ENCODE measurements at places on chromosomes 13 and 19.

GRCh38 chr19:9453953-9454352 lies 18.6 kb upstream of the ZNF266 start:
- DNase-seq, result no peak

- DNase-seq, result no peak
These were observed 37.4 kb downstream of the ERICH4 start for GRCh38 chr19:41480336-41480735.

DNA sequence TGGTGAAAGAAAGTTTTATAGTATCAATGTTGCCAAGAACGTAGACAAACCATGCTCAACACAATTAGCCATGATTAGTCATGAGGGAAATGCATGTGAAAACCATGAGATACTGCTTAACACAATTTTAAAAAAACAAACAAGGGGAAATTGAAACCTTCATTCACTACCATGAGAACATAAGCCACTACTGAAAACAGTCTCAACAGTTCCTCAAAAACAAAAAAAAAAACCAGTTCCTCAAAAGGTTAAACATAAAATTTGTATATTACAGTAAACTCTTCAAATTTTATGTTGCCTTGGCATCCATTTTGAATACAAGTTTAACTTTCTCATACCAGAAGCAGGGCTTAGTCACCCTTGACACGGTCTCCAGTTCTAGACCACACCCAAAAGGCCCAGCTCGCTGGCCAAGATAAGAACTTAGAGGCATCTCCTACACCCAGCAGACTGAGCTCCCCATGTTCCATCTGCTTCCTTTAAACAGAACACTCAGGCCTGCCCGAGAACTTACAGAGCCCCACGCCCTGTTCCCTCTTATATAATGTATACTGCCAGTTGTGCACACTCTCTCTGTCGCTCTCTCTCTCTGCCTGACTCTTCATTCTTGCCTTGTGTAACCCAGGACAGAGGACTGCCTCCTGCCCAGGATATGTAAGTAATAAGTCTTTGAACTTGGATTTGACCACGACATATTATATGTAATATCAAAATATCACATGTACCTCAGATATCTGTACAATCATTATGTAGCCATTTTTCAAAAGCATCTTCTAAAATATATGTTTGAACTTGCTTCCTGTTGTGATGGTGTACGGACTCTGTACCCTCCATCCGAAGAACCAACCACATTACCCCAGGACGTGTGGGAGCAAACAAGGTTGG lies 67.4 kb downstream of the STK24 start:
- no peak for DNase-seq

- DNase-seq, result no peak
These were observed 57.4 kb downstream of the TM9SF2 start for GRCh38 chr13:99558570-99559180.

DNA sequence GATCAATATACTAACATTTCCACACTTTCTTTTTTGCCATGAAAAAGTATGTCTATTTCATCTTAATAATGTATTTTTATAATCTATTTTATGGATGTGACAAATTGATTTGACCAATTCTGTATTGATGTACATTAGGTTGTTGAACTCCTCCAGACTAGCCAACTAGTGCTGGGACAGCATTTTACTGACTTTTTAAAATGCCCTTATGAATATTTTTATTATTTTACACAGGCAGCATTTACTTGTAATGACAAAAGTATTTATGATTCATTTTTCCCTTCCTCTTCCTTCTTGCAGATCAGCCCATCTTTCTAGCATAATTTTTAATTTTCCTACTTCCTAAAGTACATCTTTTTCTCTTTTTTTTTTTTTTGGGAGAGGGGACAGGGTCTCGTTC lies 918 bp upstream of the FUZ start:
- DNase-seq, result no peak

GRCh38 chr13:63671296-63671695 lies 2255.6 kb upstream of the PCDH20 start:
- DNase-seq, result no peak

DNA sequence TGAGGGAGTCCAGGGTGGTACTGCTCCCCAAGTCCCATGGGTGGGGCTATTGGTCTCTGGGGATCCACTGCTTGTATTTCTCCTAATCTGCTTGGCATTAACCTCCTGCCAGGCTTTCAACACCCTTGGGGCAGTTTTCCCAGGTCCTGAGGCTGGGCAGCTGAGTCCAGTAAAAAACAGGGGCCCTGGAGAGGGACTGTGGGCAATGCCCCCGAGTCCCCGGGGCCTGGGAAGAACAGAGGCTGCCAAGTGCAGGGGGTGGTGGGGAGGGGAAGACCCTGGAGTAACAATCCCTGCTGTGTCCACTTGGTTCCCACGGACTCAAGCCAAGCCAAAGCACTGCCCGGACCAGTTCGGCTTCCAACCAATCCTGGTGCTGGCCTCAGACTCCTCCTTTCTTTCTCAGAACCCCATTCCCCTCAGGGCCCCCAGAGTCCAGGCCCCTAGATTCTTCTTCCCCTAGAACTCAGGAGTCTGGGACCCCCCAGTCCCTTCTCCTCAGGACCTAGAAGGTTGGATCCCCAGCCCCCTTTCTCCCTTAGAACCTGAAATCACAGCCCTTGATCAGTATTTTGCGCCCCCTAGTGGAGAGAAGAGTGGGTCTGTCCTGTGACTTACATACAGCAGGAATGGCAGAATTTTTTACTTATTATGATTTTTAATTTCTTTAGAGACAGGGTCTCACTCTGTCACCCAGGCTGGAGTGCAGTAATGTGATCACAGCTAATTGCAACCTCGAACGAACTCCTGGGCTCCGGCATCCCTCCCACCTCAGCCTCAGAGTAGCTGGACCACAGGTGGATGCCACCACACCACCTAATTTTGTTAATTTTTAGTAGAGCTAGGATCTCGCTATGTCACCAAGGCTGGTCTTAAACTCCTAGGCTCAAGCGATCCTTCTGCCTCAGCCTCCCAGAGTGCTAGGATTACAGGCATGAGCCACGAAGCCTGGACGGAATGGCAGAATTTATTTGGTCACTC lies 3.7 kb upstream of the CLPTM1 start:
- peak; percentile 51 for DNase-seq

- peak; percentile 67 for DNase-seq
These were observed 13.2 kb downstream of the NCAN start for GRCh38 chr19:19224852-19225494.

DNA sequence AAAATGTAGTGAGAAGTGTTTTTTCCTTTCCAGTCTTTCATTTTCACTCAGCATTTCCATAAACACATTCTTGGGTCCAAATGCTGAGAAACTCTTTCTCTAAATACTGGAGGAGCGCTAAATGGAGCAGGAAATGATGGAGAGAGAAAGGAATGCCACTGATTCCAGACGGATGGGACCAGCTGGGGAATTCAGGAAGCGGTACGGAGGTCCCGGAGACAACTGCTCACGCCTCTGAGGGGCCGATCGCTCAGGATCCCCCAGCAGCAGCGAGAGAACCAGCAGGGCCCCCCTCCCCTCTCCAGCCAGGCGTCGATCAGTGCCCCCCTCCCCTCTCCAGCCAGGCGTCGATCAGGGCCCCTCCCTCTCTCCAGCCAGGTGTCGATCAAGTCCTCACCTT lies 13.2 kb downstream of the RASA3 start:
- no peak for DNase-seq

GRCh38 chr13:95763601-95764000 lies 86.7 kb downstream of the DNAJC3 start:
- DNase-seq, result no peak

GRCh38 chr13:44231786-44232516 lies 141.7 kb upstream of the SERP2 start:
- DNase-seq, result no peak

DNA sequence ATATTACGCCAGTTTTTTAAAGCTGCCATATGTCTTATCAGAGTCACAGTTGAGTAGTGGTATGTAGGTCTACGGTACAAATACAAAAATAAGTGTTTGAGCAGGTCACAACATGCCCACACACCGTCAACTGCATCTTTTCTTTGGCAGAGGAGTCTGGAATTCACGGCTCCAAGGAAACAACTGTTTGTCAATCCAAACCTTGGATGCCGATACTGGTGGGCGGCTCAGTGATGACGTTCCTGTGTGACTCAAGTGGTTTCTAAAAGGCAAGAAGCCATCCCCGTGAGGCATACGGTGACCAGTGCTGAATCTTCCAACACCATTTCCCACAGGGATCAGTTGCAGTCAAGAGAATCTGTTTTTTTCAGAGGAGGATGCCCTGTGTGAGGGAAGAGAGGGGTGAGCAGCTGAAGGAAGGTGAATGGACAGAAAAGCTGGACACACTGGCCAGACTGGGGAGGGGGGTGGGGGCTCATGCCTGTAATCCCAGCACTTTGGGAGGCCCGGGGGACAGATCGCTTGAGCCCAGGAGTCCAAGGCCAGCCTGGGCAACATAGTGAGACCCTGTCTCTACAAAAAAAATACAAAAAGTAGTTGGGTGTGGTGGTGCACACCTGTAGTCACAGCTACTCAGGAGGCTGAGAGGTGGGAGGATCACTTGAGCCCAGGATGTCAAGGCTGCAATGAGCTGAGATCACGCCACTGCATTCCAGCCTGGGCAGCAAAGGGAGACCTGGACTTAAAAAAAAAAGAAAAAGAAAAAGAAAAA lies 22.8 kb upstream of the CEBPG start:
- no peak for DNase-seq

DNA sequence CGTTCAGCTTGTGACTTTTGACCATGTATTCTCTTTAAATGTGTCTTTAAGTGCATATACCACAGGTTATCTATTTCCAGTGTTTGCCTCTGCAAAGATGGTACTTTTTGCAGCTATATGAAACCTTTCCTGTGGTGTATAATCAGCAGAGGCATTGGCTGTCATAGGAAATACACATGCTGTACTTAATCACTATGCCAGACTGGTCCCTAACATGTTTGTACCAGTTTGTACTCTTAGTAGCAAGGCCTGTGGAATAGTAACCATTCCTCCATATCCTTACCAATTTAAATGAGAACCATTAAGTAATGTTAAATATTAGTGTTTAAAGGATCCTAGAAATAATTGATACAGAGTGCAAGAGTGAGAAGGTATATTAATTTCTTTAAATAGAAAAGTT lies 69.8 kb downstream of the CDK8 start:
- no peak for DNase-seq

- DNase-seq, result no peak
These were observed 109.2 kb downstream of the ESD start for GRCh38 chr13:46687810-46688209.

DNA sequence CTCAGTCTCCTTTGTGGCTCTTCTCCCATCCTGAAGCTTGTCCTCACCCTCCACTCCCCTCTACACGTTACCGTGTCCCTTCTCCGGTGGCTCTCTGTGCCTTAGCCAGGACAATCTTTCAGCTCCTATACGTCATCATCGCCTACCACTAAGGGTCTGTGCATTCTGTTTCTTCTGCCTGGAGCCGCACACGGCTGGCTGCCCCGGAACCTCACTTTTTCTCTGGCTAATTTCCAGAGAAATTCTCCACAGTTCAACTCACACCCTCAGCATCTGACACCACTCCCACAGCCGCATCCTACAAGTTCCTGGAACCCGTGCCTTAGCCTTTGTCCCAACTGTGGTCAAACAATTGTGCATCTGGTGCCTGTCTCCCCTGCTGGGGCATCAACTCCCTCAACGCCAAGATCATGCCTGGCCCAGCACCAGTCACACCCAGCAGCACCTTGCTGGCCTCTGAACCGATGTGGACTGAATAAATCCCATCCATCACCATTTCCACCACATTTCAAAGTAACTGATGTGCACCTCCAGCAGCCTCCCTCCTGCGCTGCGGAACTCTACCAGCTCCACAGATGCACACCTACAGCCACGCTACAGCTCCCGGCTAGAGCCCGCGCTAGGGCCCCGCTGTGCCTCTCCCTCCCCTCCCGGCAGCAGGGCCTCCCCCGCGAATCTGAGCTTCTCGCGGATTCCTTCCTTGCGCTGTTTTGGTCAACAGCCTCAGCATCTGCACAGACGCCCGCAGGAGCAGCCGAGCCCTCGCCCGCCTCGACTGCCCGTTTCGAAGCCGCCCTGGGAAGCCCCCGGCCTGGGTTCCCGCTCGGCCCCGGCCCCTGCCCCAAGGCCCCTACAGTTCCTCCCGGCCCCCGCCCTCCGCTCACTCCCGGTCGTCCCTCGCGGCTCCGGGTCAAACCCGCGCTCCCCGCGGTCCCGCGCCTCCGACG lies 689 bp downstream of the DCUN1D2 start:
- peak; percentile 13 for DNase-seq

DNA sequence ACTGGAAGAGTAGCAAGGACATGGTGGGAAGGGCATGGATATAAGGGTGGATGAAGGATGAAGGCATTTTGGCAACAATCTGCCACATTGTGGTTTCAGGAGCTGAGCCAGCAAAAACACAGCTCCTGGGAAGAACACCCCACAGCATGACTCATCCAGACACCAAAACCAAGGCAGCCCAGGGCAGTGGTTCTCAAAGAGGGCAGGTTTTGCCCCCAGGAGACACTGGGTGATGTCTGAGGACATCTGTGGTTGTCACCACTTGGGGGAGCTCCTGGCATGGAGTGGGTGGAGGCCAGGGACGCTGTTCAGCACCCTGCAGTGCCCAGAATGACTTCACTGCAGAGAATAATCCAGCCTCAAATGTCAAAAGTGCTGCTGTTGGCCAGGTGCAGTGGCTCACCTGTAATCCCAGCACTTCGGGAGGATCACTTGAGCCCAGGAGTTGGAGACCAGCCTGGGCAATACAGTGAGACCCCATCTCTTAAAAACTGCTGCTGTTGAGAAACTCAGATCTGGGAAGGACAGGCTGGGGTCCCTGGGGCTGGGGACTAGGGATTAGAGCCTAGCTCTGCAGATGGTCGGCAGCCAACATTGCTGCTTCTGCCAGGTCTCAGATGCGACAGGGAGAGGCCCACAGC lies 16.1 kb downstream of the ZFR2 start:
- peak; percentile 18 for DNase-seq

GRCh38 chr13:30654430-30654829 lies 36.7 kb downstream of the USPL1 start:
- no peak for DNase-seq

DNA sequence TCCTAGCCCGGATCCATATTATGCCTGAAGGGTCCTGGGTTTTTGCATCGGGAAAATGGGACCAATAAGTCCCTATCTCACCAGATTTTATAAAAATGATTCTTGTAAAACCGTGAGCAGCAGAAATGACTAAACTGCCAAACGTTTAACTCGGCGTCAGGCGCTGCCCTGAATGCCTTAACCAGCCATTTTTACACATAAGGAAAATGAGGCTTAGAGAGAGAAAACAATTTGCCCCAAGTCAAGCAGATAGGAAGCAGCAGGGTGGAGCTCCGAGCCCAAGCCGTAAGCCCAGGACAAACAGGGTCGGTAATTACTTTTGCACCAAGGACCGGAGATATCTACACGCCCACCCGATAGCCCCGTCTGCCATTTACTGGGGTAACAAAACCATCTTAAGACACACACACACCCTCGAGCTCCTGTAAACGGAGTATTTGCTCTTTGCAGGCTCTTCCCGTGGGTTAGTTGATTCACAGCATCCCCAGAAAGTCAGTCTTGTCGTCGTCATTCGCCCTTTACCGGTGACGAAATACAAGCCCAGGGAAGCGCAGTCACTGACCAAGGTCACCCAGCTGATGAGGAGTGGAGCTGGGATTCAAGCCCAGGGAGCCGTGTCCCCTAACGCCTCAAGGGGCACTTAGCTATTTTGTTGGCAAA lies 16.0 kb upstream of the MRI1 start:
- DNase-seq, result no peak
